Skin of body (tissue), 3 donors: ENCODE measurements at places on chromosomes 16 and 17. TPM values are rescaled to one million over a fixed set of nuclear protein-coding genes. Genes with fewer than 3 reads are reported as not detected.

Gene PERCC1
- not detected for total RNA-seq

Gene MSL1
- 71.9 TPM for total RNA-seq

Gene AANAT
- total RNA-seq: not detected

Gene GP2
- not detected for total RNA-seq

Gene ST6GALNAC2
- 28.0 TPM for total RNA-seq

Gene CDRT15L2
- total RNA-seq: not detected

Gene KRT40
- 7.7 TPM for total RNA-seq

Gene ODAD4
- total RNA-seq: 0.89 TPM

Gene AOC3
- 38.1 TPM for total RNA-seq

Gene ST6GALNAC1
- total RNA-seq: not detected

Gene NEURL4
- total RNA-seq: 14.2 TPM

Gene ACSF2
- 67.6 TPM for total RNA-seq

Gene RNF222
- 3.3 TPM for total RNA-seq

Gene HAS3
- 9.9 TPM for total RNA-seq

Gene CLEC10A
- 3.7 TPM for total RNA-seq

Gene CSF3
- not detected for total RNA-seq

Gene CRISPLD2
- 11.8 TPM for total RNA-seq

Gene SUMO2
- 103 TPM for total RNA-seq

Gene PRSS21
- not detected for total RNA-seq

Gene CES5A
- total RNA-seq: not detected

Gene MYH11
- total RNA-seq: 23.3 TPM
